GM23338 (cell line): ENCODE measurements at places on chromosomes 4 and X. TPM values are rescaled to one million over a fixed set of nuclear protein-coding genes. Genes with fewer than 3 reads are reported as not detected.

DNA sequence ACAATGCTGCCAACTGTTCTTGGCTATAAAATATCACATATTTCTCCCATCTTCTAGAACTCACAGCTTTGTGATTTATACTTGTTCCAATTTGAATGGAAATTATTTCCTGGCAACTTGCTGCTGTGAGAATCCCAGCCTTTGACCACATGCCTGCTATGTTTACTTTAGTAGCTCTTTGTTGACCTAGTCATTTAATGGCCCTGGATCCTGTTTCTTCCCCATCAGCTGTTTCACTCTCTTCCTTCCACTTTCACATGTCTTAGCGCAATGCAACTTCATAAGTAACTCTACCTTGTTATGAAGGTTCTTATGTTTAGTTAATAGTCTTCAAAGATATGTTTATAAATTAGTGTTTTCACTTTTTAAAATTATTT is 1973.6 kb upstream of the AGA start:
- peak; percentile 56 for DNase-seq
- H3K27ac ChIP-seq: no peak overlapping the region
- H3K36me3 ChIP-seq: no peaks in the 10 kb centered on the region
- H3K4me1 ChIP-seq: peaks cover 29% of the 10 kb centered on the region

DNA sequence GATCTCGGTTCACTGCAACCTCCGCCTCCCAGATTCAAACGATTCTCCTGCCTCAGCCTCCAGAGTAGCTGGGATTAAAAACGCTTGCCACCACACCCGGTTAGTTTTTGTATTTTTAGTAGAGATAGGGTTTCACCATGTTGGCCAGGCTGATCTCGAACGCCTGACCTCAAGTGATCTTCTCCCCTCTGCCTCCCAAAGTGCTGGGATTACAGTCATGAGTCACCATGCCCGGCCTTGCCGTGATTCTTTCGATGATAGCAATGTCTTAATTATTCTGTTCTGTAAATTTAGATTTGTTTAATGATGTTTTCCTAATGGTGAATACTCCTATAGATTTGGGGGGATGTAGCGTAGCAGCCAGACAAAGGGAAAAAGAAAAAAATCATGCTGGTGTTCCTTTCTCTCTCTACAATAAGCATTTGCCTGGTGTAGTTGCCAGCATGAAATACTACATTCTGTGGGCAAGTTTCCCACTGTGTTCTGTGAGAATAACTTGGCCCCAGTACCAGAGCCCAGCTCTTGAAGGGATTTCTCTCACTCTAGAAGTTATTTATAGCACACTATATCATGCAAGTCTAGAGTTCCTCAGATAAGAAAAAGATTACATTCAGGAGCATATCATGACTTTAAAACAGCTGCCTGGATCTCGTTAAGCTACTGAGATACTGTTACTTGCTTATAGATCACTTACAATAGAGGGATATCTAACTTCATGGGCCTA is 15.4 kb downstream of the NIPAL1 start:
- no peak overlapping the region for H3K4me3 ChIP-seq
- no peak overlapping the region for H3K27ac ChIP-seq
- peaks cover 29% of the 10 kb centered on the region for H3K4me1 ChIP-seq

DNA sequence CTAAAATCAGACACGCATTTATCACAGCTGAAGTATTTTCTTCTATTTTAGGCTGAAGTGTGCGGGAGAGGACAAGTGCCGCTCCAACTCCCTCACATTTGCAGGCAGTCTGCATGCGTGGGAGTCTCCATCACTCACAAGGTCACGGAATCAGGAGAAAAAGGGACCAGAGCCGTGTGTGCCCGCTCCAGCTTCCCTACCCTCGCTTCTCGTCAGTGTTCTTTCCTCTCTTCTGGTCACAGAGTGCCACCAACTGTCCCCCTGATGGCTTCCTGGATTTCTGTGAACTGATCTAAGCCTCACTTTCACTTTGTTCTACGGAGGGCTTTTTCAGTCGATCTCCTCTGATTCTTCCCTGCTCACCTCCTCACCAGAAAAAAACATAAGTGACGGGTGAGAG is 407.4 kb upstream of the AADAT start:
- DNase-seq: peak; percentile 9
- no peaks in the 10 kb centered on the region for H3K36me3 ChIP-seq
- H3K27ac ChIP-seq: no peak overlapping the region
- no peaks in the 10 kb centered on the region for H3K27me3 ChIP-seq
- no peaks in the 10 kb centered on the region for H3K4me1 ChIP-seq

- H3K4me3 ChIP-seq: no peak overlapping the region
- no peak overlapping the region for H3K27ac ChIP-seq
- H3K36me3 ChIP-seq: no peaks in the 10 kb centered on the region
- no peak for DNase-seq
Measured at GRCh38 chrX:135327299-135327698, 18.0 kb downstream of the ETDC start.

- no peak overlapping the region for H3K4me3 ChIP-seq
- H3K36me3 ChIP-seq: no peaks in the 10 kb centered on the region
- H3K4me1 ChIP-seq: no peaks in the 10 kb centered on the region
- no peak overlapping the region for H3K27ac ChIP-seq
- DNase-seq: peak; percentile 58
Measured at GRCh38 chrX:32137525-32137924, 1065.7 kb upstream of the FTHL17 start.

DNA sequence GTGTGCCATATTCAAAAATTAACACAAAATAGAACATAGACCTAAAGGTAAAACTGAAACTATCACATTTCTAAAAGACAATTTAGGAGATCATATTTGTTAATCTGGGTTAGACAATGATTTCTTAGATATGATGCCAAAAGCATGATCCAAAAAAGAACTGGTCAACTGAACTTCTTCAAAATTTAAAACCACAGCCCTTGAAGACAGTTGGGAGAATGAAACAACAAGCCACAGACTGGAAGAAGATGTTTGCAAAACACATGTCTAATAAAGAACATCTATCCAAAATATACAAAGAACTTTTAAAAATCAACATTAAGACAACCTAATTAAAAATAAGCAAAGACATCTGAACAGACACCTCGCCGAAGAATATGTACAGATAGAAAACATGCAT is 19.5 kb downstream of the COMMD8 start:
- no peak for DNase-seq
- H3K36me3 ChIP-seq: no peaks in the 10 kb centered on the region
- no peaks in the 10 kb centered on the region for H3K4me1 ChIP-seq
- H3K27ac ChIP-seq: no peak overlapping the region
- no peak overlapping the region for H3K4me3 ChIP-seq

GRCh38 chr4:153207027-153207426 is 2.8 kb downstream of the TRIM2 start:
- peaks cover 39% of the 10 kb centered on the region for H3K4me1 ChIP-seq
- DNase-seq: peak; percentile 44
- H3K27me3 ChIP-seq: peaks cover 10% of the 10 kb centered on the region
- no peaks in the 10 kb centered on the region for H3K36me3 ChIP-seq
- H3K27ac ChIP-seq: peak overlapping the region; percentile 62
- peak overlapping the region; percentile 64 for H3K4me3 ChIP-seq

GRCh38 chrX:68833448-68833805 is 4.6 kb downstream of the EFNB1 start:
- H3K4me1 ChIP-seq: peaks cover 16% of the 10 kb centered on the region; the same call in 1 of the 2 replicates
- H3K36me3 ChIP-seq: no peaks in the 10 kb centered on the region
- H3K27ac ChIP-seq: no peak overlapping the region
- no peak overlapping the region for H3K4me3 ChIP-seq
- no peak for DNase-seq
- H3K27me3 ChIP-seq: peaks cover 76% of the 10 kb centered on the region

GRCh38 chr4:174828845-174829701 is at the start of gene GLRA3:
TSS of gene GLRA3 (minus strand) at chr4:174829247. CDS start at chr4:174828811, 436 bp downstream.
- peak; percentile 99 for DNase-seq
- H3K27me3 ChIP-seq: no peaks in the 10 kb centered on the region
- no peaks in the 10 kb centered on the region for H3K36me3 ChIP-seq
- peaks cover 6% of the 10 kb centered on the region; the same call in 1 of the 2 replicates for H3K4me1 ChIP-seq
- peak within 1 kb of the TSS; percentile 89 for H3K27ac ChIP-seq
- H3K4me3 ChIP-seq: peak within 1 kb of the TSS; percentile 62

GRCh38 chr4:41217020-41217333 is 2.6 kb upstream of the APBB2 start:
- H3K4me1 ChIP-seq: peaks cover 26% of the 10 kb centered on the region
- H3K36me3 ChIP-seq: no peaks in the 10 kb centered on the region
- DNase-seq: no peak
- peaks cover 13% of the 10 kb centered on the region; the same call in 1 of the 2 replicates for H3K27me3 ChIP-seq
- H3K4me3 ChIP-seq: peak overlapping the region; percentile 58

GRCh38 chrX:129360175-129360574 is 163.1 kb downstream of the SMARCA1 start:
- no peak overlapping the region for H3K27ac ChIP-seq
- DNase-seq: peak; percentile 74
- H3K4me1 ChIP-seq: no peaks in the 10 kb centered on the region
- no peak overlapping the region for H3K4me3 ChIP-seq

GRCh38 chr4:56658528-56658927 is 22.6 kb downstream of the HOPX start:
- no peak overlapping the region for H3K4me3 ChIP-seq
- peaks cover 15% of the 10 kb centered on the region; the same call in 1 of the 2 replicates for H3K4me1 ChIP-seq
- peaks cover 81% of the 10 kb centered on the region for H3K27me3 ChIP-seq
- H3K27ac ChIP-seq: no peak overlapping the region
- H3K36me3 ChIP-seq: no peaks in the 10 kb centered on the region

- no peak for DNase-seq
- H3K4me3 ChIP-seq: no peak overlapping the region
- no peaks in the 10 kb centered on the region for H3K27me3 ChIP-seq
- H3K36me3 ChIP-seq: peaks cover 48% of the 10 kb centered on the region
Measured at GRCh38 chr4:39510348-39510929, 16.8 kb downstream of the UGDH start.

DNA sequence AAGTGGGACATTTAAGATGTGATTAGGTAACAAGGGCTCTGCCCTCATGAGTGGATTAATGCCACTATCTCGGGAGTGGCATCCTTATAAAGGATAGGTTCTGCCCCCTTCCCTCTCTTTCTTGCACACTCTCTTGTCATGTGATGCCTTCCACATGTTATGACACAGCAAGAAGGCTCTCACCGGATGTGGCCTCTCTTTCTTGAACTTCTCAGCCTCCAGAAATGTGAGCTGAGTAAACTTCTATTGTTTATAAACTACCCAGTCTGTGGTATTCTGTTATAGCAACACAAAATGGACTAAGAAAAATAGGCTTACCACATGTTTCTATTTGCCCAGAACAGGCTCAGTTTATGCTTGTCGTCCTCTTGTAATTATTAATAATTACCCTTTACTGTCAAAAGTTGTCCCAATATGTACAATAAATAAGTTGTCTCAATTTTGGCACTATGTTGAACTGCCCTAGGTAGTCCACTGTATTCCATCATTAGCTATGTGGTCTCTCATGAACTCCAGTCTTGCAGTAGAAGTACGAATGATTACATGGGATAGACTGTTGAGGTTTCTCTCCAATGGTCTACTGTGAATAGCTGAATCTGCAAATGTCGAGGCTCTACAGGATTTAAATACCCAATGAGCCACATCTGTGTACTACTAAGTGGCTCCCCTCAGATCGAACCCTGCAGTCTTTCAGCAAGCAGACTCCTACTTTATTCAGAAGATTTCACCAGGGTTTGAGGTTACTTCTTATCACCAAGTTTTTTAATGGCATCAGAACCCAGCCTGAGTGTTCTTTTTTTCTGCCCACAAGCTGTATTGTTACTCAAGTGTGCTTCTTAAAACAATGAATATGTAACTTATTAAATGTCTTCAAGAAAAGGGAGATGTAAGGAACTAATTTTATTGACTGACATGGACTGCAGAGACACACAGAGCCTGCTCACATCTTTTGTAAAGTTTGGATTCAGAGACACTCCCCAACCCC is 102.0 kb upstream of the LEF1 start:
- no peaks in the 10 kb centered on the region for H3K27me3 ChIP-seq
- no peak overlapping the region for H3K27ac ChIP-seq
- no peak for DNase-seq
- H3K36me3 ChIP-seq: no peaks in the 10 kb centered on the region
- H3K4me1 ChIP-seq: no peaks in the 10 kb centered on the region
- H3K4me3 ChIP-seq: no peak overlapping the region

GRCh38 chr4:134622199-134622598 is 420.6 kb upstream of the PABPC4L start:
- H3K4me3 ChIP-seq: no peak overlapping the region
- no peak for DNase-seq
- H3K4me1 ChIP-seq: peaks cover 41% of the 10 kb centered on the region
- H3K27ac ChIP-seq: peak overlapping the region; percentile 72

DNA sequence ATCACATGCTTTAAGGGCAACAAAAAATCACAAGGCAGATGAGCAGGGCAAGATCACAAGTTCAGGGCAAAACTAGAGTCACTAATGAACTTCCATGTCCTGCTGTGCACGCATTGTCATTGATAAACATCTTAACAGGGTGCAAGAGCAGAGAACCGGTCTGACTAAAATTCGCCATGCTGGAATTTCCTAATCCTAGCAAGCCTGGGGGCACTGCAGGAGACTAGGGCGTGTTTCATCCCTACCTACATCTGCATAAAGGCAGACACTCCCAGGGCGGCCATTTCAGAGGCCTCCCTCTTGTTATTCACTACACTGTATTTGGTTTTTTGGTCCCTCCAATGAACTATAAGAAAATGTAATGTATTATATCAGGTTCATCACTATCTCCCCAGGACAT is 203.6 kb downstream of the ARHGEF9 start:
- H3K27ac ChIP-seq: peak overlapping the region; percentile 23; the same call in 1 of the 2 replicates
- 0 out of 2 replicates have a peak overlapping the region, but pooled peaks have one; percentile 33 for H3K4me3 ChIP-seq
- peaks cover 21% of the 10 kb centered on the region for H3K4me1 ChIP-seq
- DNase-seq: peak; percentile 83
- no peaks in the 10 kb centered on the region for H3K36me3 ChIP-seq

DNA sequence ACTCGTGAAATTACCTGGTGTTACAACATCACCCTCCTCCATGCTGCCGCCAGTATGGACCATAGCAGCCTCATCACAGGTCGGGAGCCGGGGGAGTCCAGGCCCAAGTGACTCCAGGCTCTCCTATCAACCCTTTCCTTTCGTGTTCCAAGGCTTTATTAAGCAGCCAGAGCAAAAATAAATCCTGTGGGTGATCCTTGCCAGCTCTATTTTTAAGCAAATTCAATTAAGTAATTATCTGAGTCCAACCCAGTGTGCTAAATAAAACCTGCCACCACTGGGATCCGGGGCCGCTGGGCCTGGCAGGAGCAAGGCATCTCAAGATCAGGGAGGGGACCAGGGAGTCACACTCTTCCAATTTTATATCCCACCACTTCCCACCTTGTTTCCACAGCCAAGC is 80.7 kb upstream of the PRPS1 start:
- no peaks in the 10 kb centered on the region for H3K27me3 ChIP-seq
- H3K36me3 ChIP-seq: no peaks in the 10 kb centered on the region
- no peak overlapping the region for H3K27ac ChIP-seq
- no peaks in the 10 kb centered on the region for H3K4me1 ChIP-seq

- DNase-seq: no peak
- H3K27me3 ChIP-seq: no peaks in the 10 kb centered on the region
- H3K27ac ChIP-seq: no peak overlapping the region
- peaks cover 23% of the 10 kb centered on the region for H3K4me1 ChIP-seq
- H3K36me3 ChIP-seq: no peaks in the 10 kb centered on the region
Measured at GRCh38 chr4:26284536-26284935, 36.3 kb upstream of the RBPJ start.

GRCh38 chr4:43835869-43836268 is 612.7 kb downstream of the KCTD8 start:
- no peak overlapping the region for H3K27ac ChIP-seq
- H3K4me3 ChIP-seq: no peak overlapping the region
- no peaks in the 10 kb centered on the region for H3K27me3 ChIP-seq
- H3K36me3 ChIP-seq: no peaks in the 10 kb centered on the region
- no peak for DNase-seq

Gene MOSPD2
- total RNA-seq: 9.5 and 13.9 TPM in 2 replicates

Gene FMR1NB
- not detected in 2 replicates for total RNA-seq

Gene PWWP3B
- 0.89 and 1.1 TPM in 2 replicates for total RNA-seq

Gene ADAMTS3
- total RNA-seq: 3.2 and 3.7 TPM in 2 replicates

Gene TENM3
- total RNA-seq: 128 and 132 TPM in 2 replicates

Gene NHSL2
- 7.0 and 9.5 TPM in 2 replicates for total RNA-seq

Gene ZFYVE28
- 4.6 and 8.7 TPM in 2 replicates for total RNA-seq

Gene KCND1
- total RNA-seq: 5.3 and 5.6 TPM in 2 replicates

Gene GPRASP2
- 18.0 and 22.4 TPM in 2 replicates for total RNA-seq

Gene ADGRG2
- 10.8 and 12.2 TPM in 2 replicates for total RNA-seq
